ENCODE measurements at places on chromosomes 12 and 14.

GRCh38 chr12:54270345-54270744 is 9.6 kb downstream of the CBX5 start:
- DNase-seq: no peak

DNA sequence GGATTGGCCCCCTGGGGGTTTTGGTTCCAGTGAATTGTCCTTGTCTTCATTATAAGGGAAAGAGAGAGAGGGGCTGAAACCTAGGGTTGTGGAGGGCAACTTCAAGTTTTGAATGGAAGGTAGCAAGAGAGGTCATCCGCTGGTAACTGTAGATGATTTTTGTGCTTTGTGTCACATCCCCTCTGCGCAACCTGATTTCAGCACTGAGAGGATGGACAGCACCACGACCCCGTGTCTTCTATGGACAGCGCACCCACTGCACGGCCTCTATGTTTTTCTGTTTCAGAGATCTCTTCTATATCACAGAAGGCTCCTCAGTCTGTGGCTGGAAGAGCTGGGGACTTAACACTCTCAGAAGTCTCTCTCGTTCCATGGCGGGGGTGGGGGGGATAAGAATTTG is 127.0 kb upstream of the RPH3A start:
- peak; percentile 53 for DNase-seq

DNA sequence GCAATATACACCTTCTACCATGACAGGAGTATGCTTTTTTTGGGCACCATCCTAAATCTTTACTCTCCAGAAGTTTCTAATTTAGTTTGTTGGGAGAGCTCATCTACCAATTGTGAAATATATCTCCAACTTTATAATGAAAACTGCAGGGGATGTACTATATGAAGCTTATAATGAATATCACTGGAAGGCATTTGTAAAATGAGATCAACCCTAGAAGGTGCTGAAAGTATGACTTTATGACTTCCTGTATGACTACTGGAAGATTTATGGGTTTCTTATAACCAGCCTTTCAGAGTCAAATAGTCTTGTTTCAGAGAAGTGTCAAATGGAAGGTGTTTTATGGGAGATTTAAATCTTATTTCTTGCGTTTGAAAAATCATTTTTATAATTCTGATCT is 122.9 kb downstream of the MYRFL start:
- DNase-seq: no peak

DNA sequence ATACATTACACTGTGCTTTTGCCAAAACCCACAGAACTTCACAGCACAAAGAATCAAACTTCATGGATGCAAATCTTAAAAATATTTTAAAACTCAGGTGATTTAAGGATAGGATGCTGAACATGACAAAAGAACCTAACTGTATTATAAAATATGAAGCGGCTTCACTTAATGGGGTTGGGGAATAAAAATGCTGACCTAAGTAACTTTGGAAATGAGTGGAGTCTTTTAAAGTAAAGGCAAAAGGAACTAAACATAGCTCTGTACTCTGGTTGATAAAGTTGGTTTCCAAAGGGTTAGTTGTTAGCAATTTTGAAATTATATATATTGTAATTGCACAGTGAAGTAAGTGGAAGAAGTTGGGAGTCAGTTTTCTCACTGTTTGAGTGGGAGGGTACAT is 111.5 kb upstream of the SYT1 start:
- no peak for DNase-seq

GRCh38 chr12:32016680-32017482 is 57.7 kb downstream of the RESF1 start:
- DNase-seq: no peak

DNA sequence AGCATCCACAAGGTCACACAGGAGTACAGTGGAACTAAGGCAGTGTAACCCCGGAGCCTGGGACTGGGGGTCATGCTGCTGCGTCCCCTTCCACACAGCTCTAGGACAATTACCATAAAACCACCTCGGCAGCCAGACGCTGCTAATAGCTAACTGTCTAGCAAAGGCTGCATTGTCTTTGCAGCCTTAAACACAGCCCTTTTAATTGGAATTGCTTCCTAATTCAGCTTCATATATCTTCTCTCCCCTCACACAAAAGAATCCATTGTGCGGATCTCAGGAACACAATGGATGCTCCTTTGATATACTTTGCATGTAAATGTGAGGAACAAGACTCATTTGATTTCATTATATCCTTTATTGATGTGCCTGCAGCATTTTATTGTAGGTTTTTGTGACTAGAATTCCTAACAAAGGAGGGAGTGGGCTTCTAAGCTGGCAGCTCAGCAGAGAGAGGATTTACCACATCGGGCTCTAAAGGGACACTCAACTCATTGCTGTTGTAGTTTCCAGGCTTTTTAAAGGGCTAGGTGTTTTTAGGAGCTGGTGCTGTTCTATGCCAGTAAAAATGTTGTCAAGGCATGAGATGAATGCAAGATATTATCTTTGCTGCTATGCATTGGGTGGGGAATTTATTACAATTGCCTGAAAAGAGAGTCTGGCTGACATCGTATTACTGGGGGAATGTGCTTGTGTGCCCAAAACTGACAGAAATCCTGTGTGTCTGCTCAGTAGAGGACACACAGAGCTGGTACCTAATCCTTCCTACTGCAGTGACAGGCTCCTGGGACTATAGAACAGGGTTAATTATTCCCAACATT is 30.4 kb upstream of the DACT1 start:
- no peak for DNase-seq

- DNase-seq: no peak
Measured at GRCh38 chr12:127509066-127509778, 757.7 kb upstream of the TMEM132C start.

GRCh38 chr14:22478670-22479069 is 110.4 kb downstream of the DAD1 start:
- no peak for DNase-seq

GRCh38 chr12:127809275-127809674 is 457.7 kb upstream of the TMEM132C start:
- DNase-seq: peak; percentile 49

DNA sequence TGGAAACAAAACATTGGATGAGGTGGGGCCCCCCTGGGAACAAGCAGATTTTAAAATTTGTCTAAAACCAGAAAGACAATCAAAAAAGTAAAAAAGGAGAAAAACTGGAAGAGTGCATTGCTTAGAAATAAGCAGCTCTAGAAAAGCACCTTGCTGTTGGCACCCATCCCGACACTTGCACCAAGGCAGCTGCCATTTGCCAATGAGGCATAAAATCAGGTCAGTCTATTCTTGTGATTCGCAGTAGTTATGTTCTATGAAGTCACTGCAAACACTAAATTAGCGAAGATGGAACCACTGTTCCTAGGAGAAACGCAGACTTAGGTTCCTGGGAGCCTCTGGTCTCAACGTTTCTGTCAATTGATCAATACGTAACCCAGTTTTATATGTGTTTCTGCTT is 16.2 kb downstream of the VPS33A start:
- no peak for DNase-seq

DNA sequence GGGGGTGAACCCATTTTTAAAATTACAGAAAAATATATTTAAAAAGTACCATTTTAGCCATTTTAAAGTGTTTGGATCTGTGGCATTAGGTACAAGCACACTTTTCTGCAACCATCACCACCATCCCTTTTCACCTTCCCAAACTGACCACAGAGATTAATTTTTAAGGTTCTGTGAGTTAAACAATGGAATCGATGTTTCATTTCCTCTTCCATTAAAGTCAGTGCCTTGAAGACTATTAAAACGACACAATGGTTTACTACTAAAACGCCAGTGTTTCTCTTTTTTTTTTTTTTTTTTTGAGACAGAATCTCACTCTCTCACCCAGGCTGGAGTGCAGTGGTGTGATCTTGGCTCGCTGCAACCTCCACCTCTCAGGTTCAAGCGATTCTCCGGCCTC is 78.1 kb upstream of the GPR68 start:
- no peak for DNase-seq

DNA sequence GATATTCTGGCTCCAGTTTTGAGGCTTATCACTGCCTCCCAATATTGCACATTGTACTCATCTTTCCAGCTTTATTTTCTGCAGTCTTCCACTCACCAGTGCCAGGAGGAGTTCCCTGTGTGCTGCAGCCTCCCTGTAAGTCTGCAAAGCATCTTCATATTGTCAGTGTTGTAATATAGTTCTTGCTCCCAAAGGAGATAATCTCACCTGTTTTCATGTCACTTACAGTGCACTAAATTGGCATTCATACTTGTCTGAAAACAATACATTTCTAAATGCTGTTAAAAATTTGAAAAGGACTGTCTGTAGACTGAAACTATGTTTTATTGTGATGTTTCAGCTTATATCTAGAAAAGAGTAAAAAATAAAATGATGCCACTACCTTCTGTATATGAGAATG is 146.8 kb upstream of the TMTC1 start:
- no peak for DNase-seq

DNA sequence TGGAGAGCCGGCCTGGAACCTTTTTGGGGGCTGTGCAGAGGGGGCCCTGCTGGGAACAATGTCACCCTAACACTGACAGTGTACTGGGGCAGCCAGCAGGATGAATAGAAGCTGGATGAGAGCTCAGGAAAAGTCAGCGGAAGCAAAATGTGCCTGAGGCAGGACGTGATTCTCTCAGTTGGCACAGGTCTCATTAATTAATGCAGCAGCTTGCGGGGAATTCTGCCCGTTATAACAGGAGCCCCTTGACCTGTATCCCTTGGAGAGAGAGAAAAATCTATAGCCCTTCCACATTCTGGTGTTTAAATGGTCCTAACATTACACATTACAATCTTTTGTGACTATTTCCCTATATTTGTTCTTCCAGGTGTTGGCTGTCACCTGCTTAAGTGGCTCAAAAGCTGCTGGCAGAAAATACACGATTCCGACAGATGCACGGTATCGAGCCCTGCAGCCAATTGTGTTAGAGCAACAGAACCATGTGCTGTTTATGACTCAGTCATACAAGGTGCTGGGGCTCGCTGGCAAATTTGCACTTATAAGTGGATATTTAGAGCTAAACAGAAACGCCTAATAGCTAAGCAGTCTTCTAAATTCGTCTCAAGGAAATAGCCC is 854.7 kb downstream of the AACS start:
- no peak for DNase-seq

DNA sequence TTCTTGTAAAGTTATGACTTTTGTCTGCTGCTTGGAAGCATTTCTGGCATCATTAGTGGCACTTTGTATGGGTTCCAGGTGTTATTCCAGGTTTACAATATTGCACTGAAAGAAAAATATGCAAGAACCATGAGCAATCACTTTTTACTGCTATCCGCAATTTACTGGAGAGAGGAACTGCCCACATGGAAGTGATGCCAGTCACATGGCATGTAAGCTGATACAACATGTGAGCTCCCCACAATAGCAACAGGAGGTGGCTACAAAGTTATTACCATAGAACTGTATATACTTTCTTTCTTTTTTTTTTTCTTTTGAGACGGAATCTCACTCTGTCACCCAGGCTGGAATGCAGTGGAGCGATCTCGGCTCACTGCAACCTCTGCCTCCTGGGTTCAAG is 1012.1 kb downstream of the BCL11B start:
- DNase-seq: no peak

GRCh38 chr12:51579321-51579850 is 11.6 kb upstream of the SCN8A start:
- DNase-seq: no peak

DNA sequence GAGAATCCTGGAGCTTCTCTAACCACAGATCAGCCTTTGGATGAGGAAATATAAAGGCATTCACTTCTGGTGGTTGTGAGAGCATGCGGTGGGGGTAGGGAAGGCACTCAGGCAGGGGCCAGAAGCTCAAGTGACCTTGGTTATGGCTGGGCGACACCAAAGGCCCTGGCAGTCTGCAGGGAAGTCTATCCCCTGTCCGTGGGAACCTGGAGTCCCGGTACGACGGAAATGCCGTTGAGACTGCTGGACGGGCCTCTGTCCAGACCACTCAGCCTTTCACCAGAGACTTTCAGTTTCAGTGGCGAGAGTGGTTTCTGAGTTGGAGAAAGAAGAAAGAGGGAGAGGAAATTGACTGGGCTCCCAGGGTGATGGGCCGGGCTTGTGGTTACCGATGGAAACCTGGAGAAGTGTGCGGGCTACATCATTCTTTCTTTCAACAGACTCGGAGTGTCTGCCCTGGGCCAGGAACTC is 20.9 kb downstream of the ISCA2 start:
- no peak for DNase-seq

DNA sequence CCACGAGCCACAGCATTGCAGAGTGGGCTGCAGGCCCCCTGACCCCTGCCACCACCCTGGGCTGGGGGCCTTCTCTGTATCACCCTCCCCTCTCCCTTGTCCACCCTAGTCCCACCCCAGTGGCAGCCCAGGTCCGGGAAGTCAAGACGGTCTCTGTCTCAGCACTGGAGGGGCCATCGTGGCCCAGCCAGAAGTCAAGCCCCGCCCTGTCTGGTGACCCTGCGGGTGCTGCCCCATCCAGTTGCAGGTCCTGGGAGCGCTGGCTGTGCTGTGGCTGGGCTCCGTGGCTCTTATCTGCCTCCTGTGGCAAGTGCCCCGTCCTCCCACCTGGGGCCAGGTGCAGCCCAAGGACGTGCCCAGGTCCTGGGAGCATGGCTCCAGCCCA is 2.7 kb downstream of the PLD4 start:
- DNase-seq: no peak

GRCh38 chr14:28406196-28406595 is 360.4 kb upstream of the FOXG1 start:
- DNase-seq: no peak

DNA sequence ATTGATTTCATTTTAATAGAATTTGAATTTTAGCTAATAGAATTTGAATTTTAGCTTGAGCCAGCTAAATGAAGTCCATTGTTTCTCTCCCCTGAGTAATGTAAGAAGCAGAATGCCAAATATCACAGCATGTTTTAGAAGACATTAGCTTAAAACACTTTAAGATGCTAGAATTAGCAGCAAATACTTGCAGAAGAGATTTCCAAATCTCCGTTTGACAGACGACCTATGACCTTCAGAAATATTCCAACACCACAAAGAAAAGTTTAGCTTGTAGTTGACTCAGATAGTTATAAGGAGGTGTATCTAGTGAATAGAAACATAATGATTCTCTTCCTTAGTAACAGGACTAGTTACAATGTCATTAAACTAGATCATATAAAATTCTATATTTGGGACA is 51.7 kb upstream of the MYF6 start:
- no peak for DNase-seq

DNA sequence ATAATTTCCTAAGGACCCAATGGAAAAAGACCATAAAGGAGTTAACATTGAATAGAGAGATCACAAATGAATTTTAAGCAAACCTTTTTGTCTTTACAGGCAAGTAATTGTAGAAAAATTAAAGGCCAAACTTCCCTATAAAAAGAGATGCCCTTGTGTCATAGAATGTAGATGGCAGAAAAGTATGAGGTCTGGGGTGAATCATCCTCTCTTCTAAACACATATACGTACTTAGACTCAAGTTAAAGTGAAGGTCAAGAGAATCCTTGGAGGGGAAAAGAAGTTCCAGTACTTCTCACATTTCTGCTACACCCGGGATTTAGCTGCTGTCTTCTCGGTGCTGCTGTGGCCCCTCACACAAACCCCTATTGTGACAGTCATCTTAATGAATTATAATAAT is 116.2 kb upstream of the ARID2 start:
- no peak for DNase-seq
